ENCODE measurements at places on chromosomes 7 and 10. TPM values are rescaled to one million over a fixed set of nuclear protein-coding genes. Genes with fewer than 3 reads are reported as not detected.

The MPP7 gene
- total RNA-seq: 15.3 TPM

The CYP26C1 gene
- not detected for total RNA-seq

The CRHR2 gene
- total RNA-seq: 0.22 TPM

The CPA2 gene
- total RNA-seq: not detected

The VWA2 gene
- not detected for total RNA-seq

The GBX1 gene
- 1.5 TPM for total RNA-seq

The TLX1 gene
- total RNA-seq: not detected

The SLC35G1 gene
- total RNA-seq: 2.7 TPM

The PFKP gene
- total RNA-seq: 178 TPM

The PLXNA4 gene
- total RNA-seq: 19.2 TPM

The IDE gene
- total RNA-seq: 47.8 TPM

The TRIM73 gene
- total RNA-seq: 1.3 TPM
